CD4-positive, alpha-beta T cell treated with Interferon alpha-2 for 1 hour (primary cell): ENCODE measurements at places on chromosomes 5 and 9.

- DNase-seq: no peak
Measured at GRCh38 chr5:133241179-133242092, 189.6 kb downstream of the HSPA4 start.

GRCh38 chr9:92146610-92147009 is 31.4 kb upstream of the SPTLC1 start:
- DNase-seq: no peak

DNA sequence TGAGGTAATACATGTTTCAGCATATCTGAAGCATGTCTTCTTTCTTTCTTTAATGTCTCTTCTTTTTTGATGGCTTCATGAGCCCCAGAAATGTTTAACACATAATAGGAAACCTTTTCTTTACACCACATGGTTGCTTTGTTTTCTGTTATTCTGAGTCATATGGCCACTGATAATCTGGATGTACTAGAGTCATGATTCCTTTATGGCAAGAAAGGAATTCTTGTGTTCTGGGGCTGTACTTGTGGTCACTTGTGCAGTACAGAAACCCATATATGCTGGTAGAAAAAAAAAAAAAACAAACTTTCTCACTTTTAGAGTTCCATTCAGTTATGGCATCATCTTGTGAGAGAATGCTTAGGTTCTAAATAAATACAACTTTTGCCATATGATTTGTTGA is 1669.3 kb upstream of the CDH9 start:
- no peak for DNase-seq

- DNase-seq: no peak
Measured at GRCh38 chr9:133818444-133818843, 80.3 kb upstream of the SARDH start.

- no peak for DNase-seq
Measured at GRCh38 chr5:172728481-172729241, 42.3 kb downstream of the DUSP1 start.

GRCh38 chr5:77774981-77775789 is 954 bp downstream of the TBCA start:
- DNase-seq: no peak

DNA sequence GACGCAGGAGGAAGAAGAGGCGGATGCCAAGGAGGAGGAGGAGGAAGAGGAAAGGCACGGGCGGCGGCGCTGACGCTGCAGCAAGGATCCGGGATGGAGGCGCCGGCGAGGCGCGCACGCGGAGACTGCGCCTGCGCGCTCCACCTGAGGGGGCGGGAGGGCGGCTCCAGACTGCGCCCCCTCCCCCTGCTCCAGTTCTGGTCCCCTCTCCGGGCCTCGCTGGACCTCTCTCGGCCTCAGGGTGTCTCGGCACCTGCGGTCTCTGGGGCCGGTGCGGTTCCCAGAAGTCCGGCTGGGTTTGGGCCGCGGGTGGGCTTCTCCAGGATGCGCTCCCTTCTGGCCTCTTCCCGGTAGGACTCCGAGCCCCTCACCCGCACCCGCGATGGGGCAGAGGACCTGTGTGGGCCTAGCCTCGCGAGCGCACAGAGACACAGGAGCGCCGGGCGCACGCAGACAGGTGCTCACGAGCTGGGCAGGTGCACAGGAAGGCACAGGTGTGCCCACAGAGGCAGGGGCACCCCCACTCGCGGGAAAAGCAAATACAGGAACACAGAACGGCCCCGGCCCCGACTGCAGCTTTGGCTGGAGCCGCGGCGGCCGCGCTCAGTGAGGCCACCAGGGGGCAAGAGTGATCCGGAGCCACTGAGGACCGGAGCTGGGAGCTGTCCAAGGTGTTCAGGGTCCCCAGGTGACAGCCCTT is at the start of gene NPDC1:
Gene NPDC1 (minus strand): TSS at position 90 of the 700 bp plus-strand sequence. CDS start 188 bp downstream, outside the sequence.
- peak; percentile 78 for DNase-seq

GRCh38 chr5:56251918-56252553 is 18.9 kb upstream of the ANKRD55 start:
- no peak for DNase-seq

DNA sequence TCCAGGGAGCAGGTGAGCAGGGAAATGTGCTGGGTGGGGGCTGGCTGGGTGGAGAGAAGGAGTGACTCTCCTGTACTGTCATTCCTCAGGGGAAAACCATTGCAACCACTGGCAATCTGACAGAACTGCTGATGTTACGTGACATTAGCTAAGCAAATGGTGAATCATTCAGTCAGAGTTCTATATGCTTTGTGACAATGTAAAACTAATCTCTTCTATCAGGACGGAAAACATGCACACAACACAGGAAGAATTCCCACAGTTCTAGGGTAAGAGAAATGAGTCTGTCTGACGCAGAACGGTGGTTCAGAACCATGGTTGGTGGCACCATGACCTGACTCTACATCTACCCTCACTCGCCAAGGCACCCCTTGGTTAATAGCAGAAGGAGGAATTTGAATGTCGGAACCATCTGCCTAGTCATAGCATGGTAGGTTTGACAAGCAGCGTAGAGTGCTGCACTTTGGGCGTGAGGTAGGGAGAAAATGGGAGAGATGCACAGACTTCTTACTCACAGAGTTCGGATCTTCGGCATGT is 243.6 kb upstream of the PANK3 start:
- no peak for DNase-seq

DNA sequence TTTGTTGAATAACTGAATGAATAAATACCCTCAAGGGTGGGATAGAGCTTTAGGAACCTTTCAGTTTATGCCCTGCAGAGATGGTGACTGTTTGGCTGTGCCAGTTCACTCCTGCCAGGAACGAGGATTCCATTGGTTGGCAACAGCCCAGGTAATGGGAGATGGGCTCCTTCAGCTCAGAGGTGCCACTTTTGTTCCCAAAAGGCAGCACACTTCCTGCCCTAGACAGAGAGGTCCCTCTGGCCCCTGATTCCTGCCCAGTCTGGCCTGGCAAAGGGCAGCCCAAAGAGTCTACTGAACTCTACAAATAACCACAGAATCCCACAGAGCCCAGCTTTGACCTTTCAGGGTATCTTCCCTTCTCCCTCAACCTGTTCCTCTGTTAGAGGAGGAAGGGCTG is 1.6 kb downstream of the C9orf152 start:
- DNase-seq: no peak

DNA sequence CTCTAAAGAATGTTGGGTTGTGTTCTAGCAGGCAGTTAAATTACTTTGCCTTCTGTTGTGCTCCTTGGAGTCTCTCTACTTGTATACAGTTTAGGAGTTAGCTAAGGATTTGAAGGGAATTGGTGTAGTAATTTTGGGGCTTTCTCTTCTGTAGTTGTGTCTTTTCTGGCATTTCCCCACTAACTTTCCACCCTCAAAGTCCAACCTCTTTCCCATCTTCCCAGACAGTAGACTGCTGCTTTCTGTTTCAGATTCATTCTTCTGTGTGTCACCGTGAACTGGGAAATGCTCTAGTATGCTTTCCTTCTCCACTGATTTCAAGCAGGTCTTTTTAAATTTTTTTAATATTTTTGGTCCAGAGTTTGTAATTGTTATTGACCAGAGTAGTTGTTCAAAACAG is 4.5 kb upstream of the ANGPTL2 start:
- DNase-seq: no peak

- DNase-seq: no peak
Measured at GRCh38 chr9:77663754-77664153, 15.6 kb upstream of the GNA14 start.

DNA sequence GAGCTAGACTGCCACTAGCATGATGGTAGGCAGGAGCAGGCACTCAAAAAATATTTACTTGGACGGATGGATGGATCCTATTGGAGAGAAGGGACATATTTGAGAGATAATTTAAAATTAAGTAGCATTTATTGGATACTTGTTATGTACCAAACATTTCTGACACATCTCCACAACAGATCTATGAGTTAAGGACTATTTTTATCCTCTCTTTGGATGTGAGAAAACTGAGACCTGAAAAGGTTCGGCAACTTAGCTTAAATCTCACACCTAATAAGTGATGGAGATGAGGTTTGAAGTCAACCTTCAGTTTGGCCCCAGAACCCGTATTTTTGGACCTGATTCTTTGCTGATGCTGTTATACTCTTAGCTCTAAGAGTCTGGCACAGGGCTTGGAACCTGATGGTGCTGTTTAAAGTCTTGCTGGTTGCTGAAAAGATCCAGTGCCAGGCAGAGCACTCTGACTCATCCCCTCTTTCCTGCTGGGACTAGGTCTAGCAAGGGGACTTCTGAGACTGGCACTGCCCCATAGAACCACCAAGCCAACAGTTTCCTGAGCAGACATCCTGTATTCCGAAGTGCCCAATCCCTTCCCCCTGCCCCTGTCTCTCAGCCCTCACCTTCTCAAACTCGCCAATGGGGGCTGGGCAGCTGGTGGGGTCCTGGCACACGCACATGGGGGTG is 15.6 kb downstream of the SPARC start:
- no peak for DNase-seq

DNA sequence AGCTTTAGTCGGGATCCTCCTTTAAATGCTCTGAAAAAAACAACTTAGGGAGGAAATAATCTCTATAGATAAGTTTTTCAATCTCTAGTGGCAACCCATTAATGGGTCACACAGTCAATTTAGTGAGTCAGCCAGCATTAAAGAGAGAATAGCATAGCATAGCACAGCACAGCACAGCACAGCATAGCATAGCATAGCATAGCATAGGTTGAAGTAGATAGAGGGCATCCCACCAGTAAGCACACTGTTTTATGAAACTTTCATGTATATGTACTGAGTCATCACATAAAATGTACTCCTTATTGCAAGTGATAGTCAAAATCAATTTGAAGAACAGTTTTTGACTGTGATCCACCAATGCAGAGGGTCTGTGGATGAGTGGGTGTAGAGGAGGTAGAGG is 522.9 kb downstream of the CCDC171 start:
- DNase-seq: no peak

- DNase-seq: no peak
Measured at GRCh38 chr5:126186210-126186609, 237.0 kb upstream of the GRAMD2B start.

- DNase-seq: no peak
Measured at GRCh38 chr9:35414889-35415288, 75.0 kb upstream of the RUSC2 start.

DNA sequence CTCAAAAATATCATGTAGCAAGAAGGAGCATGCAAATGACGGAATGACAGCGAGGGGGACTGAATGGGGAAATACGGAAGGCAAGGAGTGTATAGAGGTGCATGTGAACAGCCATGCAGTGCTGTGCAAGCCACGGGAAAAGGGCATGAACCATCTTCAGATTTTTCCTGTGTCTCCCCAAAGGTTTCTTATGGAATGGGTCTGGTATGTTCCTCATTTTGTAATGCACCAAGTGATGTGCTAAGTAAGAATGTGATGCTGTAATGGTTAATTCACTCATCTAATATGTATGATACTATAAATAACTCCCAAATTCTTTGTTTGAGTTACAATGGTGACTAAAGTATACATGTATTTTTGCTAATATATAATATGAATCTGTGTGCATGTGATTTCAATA is 99.0 kb upstream of the DAB2 start:
- no peak for DNase-seq

DNA sequence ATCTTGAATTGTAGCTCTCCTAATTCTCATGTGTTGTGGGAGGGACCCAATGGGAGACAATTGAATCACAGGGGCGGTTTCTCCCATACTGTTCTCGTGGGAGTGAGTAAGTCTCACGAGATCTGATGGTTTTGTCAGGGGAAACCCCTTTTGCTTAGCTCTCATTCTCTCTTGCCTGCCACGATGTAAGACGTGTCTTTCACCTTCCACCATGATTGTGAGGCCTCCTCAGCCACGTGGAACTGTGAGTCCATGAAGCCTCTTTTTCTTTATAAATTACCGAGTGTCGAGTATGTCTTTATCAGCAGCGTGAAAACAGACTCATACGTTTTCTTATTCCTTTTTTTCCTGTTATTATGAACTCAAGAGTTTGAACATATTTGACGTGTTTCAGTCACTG is 39.1 kb downstream of the RETREG1 start:
- DNase-seq: no peak

DNA sequence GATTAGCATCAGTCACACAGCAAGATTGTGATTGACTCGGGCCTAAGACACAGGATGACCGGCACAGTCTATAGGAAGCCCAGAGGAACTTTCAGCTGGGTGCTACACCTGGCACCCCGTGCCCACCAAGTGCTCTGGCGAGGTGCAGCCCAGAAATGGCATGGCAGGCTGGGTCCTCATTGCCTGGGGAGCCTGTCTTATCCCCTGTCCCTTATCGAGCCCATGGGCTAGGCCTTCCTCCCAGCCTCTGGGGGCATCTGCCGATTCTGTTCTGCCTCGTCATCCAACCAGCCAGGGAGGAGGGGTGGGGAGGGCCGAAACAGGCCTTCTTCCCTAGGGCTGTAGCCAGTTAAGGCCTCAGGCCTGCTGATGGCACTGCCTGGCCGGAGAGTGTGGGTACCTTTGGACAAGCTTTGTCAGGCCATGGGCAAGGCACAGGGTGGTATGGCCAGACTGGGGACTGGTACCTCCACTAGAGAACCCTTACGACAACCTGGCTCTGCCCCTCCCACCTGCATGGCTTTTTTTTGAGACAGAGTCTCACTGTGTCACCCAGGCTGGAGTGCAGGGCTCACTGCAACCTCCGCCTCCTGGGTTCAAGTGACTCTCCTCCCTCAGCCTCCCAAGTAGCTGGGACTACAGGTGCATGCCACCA is 1.6 kb downstream of the GRK6 start:
- DNase-seq: no peak

GRCh38 chr5:65938256-65938655 is 11.9 kb downstream of the ERBIN start:
- no peak for DNase-seq

DNA sequence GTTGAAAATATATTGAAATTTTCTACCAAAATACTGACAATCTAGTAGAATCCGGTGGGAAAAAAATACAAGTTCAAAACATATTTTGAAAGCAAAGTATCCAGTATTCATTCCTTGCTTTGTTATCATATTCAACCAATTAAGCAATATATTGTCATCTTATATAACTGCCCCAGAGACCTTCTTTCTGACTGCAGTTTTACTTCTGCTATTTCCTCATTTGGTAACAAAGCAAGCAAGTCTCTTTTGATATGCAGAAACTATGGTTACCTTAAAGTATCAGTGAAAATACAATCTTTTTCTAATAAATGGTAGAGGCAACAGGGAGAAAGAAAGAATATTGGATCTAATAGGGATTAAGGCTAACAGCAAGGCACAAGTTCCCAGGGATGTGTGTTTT is 663.7 kb upstream of the MEF2C start:
- DNase-seq: no peak

GRCh38 chr5:129120158-129120581 is 25.6 kb downstream of the ISOC1 start:
- DNase-seq: no peak

GRCh38 chr5:111548348-111548950 is 36.1 kb upstream of the STARD4 start:
- no peak for DNase-seq
